ENCODE measurements at places on chromosomes 2 and 18.

DNA sequence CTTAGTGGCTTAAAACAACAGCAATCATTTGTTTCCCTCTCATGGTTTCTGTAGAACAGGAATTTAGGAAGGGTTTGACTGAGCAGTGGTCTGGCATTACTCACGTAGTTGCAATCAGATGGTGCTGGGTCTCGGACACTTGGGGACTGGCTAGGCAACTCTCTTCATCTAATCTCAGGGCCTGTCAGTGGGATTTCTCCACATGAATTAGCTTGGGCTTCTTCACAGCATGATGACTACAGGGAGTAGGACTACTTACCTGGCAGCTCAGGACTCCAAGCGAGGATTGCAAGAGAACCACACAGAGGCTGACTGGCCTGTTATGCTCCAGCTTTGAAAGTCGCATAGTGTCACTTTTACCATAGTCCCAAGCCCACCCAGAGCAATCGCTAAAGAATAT, 125.1 kb downstream of the TTC27 start:
- no peak for DNase-seq

- DNase-seq, result no peak
Observed at GRCh38 chr2:70340761-70341476, 39.1 kb upstream of the FAM136A start.

GRCh38 chr2:26139269-26140183, 33.4 kb upstream of the GAREM2 start:
- DNase-seq, result no peak

DNA sequence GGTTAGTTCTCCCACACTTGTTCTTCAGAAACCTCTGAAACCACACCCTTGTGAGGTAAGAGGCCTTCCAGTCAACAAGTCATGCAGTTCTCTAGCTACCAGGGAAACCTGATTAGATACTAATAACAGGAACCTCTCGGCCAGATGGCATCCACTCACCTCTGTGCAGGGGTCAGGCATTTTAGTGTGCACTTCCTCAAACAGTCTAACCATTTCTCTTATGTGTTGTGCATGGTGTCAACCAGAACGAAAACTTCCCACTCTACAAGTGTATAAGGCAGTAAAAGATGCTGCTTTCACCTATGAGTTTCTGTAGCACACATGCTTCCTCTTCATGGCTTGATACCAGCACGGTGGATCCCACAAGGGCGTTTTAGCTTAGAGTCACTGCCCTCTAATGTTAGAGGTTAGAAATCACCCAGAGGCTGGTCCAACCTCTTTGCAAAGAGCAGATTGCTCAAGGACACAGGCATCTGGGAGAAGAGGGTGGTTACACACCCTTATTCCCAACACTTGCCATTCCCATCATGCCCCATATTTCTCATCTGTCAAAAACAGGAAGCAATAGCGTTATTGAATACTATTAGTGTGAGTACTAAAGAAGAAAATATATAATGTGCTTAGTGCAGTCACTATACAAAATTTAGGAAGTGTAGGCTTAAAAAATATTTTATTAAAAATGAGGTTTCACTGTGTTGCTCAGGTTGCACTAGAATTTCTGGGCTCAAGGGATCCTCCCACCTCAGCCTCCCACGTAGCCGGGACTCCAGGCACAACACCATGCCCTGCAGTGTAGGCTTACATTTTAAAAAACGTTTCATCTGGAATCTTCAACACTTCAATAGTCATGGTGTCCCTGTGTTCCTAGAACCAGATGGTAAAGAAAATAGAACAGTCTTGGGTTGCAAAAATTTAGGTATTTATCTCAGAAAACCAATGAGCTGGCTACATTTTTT, 34.5 kb upstream of the RAB31 start:
- no peak for DNase-seq

- DNase-seq, result no peak
Observed at GRCh38 chr2:37324786-37325624, at the start of gene PRKD3. Gene PRKD3 (minus strand): TSS chr2:37324833. CDS start chr2:37316524, 8,309 bp downstream.

DNA sequence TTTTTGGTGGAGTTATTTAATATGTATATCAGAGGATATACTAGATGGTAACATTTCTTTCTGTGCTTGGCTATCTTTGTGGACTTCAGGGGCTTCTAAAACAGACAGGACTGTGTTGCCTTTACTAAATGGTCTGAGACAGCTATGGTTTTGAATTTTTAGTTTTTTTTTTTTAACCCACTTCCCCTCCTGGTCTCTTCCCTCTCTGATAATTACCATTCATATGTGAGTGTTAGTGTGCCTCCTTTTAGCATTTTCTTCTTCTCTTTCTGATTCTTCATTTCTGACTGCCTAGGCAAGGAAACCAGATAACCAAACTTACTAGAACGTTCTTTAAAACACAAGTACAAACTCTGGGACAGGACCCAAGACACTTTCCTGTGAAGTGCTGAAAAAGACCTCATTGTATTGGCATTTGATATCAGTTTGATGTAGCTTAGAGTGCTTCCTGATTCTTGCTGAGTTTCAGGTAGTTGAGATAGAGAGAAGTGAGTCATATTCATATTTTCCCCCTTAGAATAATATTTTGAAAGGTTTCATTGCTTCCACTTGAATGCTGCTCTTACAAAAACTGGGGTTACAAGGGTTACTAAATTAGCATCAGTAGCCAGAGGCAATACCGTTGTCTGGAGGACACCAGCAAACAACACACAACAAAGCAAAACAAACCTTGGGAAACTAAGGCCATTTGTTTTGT, 52.7 kb downstream of the SMAD4 start:
- no peak for DNase-seq

DNA sequence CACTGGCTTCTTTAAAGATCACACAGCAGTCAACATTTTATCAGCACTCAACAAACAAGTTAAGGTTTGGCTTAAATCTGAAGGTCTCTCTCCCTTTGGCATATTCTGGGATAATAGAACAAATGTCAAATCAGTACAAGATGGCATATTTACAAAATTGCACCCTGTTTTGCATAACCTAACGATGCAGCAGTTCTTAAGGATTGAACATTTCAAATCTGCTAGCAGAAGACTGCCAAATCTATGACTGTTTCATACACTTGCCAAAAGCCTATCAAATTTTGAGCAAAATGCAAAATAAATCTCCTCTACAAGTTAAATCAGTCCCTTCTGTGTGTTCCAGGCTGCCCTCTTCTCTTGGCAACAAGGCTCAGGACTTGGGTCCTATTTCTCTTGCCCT, 73.6 kb downstream of the DPP4 start:
- no peak for DNase-seq

DNA sequence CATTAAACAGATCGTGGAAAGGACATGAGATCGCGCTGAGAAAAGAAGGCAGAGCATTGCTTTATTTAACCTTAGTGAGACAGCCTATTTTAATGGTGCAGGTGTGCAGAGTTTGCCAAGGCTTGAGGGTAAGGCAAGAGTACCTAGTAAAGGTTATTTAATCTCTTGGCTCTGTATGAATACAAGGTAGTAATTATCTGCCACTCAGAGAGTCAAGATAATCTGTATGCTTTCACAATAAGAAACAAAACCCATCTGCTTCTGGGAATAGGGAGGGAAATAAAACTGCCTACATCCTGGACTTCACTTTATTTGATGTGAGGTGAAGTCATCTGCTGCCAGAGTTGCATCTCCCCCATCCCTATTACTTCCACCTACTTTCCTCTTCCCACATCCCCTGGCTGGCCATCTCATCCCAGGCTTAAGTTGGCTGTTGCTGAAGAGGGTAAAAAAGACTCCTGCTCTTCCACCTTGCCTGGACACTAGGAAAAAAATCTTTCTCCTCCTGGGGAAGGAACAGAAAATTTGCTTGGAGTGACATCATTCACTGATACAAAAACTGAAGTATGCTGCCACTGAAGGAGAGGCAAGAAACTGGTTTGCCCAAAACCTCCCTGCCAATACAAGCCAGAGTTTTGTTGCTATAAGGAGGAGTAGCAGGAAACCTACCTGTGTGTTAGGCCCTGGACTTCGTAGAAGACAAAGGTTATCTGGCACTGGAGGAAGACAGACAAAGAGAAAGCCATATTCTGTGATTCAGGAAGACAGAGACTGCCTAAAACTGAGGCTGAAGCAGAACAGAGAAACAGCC, 35.8 kb upstream of the ARHGAP25 start:
- DNase-seq, result no peak

DNA sequence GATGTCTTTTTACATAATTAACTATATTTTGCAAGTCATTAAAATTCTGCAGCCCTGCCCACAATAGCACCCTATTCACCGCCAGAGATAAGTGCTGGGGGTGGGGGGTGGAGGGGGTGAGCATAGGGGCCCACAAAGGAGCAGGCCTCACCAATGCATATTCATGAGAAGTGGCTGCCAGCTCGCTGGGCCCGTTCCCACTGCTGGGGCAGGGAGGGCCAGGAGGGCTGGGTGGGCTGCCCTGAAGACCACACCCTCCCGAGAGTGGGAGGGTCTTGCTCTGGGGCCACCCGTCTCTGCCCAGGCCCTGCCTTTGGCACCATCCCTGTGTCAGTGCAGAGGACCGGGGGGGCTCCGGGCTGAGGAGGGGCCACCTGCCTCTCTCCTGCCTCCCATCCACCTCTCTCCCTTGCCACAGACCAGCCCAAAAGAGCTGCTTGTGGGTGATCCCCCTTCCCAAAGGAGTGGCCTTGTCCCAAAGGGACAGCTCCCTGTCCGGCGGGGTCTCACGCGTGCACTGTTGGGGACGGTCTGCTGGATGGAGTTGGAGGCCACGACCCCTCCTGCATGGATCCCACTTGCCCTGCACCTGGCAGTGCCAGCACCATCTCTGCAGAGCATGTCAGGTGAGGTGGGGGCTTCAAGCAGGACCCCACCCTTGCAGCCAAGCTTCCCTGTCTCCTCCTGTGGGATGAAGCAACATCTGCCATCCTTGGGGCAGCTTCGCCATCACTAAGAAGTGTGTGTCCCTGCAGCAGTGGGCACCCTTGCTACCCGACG, 138.8 kb upstream of the GPC1 start:
- DNase-seq, result no peak

- DNase-seq, result no peak
Observed at GRCh38 chr2:162967811-162968210, 129.2 kb upstream of the KCNH7 start.

GRCh38 chr2:133476931-133477615, 91.2 kb downstream of the NCKAP5 start:
- DNase-seq, result no peak

- no peak for DNase-seq
Observed at GRCh38 chr2:100983684-100984310, 18.3 kb upstream of the RPL31 start.

DNA sequence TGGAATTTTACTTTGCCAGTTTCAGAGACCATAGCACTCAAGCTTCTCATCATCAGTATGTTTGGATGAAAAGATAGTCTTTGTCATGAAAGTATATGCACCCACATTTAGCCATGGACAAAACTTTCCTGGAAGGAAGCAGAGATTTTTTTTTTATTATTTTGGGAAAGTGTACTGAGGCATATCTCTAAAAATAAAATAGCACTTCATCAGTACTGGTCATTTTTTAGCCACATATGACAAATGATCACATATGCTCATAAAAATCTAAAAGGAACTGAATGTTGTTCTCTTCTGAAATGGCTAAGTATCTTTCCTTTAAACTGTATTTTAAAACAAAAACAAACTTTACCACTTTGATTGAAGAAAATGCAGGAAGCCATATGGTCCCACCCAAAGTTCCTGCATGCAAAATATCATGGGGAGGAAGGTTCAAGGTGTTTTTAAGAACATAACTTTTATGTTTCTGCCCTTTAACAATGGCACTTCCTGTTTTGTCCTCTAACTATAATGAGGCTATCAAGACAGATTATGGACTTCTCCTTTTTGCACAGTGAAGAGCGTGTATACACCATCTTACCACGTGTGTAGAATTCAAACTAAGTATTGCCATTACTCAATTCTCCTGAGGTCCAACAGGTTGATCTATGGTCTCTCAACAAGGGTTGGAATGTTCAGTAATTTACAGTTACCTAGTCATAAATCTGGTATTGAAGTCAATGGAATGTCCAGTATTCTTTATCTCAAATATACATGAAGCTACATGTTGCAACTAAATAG, 77.1 kb upstream of the SLC39A10 start:
- DNase-seq, result no peak

DNA sequence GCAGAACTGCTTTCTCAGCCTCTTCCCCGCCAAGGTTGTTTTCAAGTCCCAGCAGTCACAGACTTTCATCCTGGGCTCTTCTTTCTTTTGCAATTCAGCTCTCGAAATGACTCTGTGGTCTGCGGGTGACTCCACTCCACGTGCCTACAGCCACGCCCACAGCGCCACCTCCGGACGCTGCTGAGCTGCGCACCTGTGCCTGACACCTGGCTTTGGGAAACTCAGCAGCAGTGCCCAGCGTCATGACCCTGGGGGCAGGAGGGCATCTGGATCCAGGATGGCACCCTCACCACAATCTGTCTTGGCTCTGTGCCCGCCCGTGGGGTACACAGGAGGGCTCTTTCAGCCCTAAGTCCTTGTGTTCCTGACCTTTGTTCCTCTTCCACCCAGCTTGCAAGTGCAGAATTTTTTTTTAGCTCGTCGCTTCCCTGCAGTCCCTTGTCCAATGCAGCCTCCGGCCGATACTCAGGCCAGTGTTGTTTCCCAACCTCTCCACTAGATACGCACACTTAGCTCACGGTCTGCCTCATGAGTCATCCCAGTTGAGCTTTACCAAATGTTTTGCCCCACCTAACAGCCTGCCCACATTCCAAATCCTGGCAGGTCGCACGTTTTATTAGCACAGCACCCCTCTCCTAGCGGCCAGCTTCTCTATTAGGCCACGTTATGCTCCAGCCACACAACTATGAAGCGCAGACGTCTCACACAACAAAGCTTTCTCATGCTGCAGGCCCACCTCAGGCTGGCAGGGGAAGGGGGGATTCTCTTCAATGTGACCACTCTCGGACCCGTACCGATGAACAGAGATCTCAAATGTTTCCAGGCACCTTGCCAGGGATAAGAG, 6.5 kb upstream of the CAPN10 start:
- DNase-seq, result no peak

GRCh38 chr18:251572-251971, 16.3 kb downstream of the THOC1 start:
- DNase-seq, result no peak

DNA sequence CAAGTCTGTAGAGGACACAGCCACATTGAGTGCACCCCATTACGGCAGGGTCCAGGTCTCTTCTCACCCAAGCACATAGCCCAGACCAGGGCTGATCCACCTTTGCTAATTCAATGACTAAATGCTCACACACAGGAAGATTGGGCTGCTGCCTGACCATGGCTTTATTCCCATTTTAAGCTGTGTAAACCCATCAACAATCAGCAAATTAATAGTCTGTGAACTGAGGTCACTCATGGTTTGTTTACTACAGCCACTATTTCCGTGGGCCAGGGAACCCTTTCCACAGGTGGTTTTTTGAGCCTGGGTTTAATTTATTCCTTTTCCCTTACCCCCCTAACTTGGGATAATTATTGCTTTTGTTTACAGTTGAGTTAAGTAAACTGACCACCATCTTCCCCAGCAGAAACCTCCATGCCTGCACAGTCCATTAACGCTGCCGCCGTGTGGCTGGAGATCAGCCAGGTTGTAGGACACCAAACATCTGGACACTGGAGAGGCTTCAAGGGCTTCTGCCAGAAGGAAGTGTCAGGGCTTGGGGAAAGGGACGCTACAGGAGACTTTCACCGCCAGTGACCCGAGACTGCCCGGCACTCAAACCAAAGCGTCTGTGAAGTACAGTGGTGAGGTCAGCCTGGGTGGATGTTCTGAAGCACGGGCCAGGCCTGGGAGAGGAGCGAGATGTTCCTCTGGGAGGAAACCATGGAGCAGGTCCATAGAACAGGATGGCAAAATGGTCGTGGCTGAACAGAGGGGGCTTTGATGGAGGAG, 282.9 kb downstream of the DYSF start:
- DNase-seq, result no peak
